NCI-H82 (cell line): ENCODE measurements at places on chromosomes 2 and 18.

- no peak for DNase-seq
Observed at GRCh38 chr2:184849516-184849915, 251.2 kb downstream of the ZNF804A start.

DNA sequence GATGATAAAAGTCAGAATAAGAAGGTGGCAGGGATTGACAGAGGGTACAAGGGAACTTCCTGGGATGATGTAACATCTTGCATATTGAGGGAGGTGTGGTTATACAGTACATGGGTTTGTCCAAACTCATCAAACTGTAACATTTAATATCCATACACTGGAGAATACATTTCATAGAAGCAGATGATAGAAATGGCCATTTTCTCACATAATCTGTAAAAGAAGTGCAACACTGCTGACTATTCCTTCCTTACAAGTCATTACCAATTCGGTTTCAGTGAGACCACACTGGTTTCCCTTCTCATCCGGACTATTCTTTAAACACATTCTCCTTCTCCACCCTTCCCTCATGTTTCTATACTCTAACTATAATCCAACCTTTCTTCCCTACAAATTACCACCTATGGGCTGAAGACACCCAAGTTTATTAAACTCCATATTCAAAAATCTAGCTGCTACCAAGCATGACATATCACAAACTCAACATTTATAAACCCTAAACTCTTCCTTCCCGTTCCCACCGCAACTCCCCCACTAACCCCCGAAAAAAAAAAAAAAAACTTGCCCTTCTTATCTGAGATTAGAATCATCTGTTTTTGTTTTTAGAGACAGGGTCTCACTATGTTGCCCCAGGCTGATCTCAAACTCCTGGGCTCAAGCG is 1.6 kb downstream of the COX7A2L start:
- no peak for DNase-seq

- no peak for DNase-seq
Observed at GRCh38 chr2:188678882-188679281, 295.3 kb upstream of the COL3A1 start.

DNA sequence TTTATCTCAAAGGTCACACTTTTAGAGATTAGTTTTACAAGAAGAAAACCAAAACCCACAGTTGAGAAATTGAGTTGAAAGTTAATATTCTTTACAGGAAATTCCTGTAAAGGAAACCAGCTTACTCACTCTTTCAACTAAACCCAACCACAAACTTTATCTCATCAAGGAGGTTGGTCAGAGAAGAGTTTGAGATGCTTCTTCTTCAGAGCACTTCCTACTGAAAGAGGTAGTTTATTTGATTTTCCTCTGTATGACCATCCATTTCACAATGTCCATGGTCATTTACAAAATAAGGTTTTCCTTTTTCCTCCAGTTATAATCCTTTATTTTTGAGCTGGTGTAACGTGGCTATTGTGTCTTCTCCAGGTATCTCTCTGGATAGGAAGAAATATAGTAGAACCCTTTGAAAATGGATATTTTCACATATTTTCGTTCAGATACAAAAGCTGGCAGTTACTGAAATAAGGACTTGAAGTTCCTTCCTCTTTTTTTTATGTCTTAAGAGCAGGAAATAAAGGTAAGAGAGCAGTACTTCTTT is 4.5 kb upstream of the IL18RAP start:
- no peak for DNase-seq

DNA sequence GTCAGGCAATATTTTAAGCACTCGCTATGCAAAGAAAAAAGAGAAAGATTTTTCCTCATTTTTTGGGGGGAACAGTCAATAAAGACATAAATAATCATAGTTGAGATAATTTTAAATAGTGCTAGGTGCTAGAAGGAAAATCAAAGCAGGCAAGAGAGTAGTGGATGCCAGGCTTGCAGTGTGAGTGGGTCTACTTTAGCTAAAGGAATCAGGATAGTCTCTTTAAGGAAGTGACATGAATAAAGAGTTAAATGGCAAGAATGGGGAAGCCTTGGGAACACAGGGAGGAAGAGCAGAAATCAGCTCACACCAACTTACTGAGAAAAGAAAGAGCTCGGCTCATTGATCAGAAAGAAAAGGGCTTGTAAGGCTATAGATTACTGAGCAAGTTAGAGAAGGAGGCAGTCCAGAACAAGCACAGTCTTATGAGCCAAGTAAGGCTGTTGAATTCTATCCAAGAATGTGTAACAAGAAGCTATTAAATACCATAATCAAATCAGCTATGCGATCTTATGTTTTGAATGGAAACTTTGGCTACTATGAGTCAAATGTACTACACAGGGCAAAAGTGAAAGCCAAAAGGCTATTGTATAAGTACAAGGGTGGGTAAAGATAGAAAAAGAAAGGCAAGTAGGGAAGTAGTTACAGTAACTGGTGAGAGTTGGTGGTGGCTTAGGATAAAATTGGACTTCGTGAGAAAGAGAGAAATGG is 833.8 kb upstream of the PIK3C3 start:
- DNase-seq, result no peak

DNA sequence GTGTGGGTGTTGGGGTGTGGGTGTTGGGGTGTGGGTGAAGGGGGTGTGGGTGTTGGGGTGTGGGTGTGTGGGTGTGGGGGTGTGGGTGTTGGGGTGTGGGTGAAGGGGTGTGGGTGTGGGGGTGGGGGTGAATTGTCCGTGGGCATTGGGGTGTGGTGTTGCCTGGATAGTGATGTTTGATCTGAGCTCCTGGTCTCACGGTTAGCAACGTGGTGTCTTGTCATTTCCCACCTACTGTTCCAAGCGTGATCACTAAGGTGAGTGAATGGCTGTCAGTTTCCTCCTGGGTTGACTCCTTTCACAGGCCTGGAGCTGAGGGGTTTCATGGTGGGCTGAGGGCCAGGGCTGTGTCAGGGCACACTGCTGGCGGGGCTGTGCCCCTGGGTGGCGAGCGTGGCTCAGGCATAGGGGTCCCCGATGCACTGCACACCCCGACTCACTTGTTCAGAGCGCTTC is 27.2 kb downstream of the RTP5 start:
- DNase-seq, result no peak

- DNase-seq, result no peak
Observed at GRCh38 chr2:121041516-121041915, 243.5 kb downstream of the TFCP2L1 start.

DNA sequence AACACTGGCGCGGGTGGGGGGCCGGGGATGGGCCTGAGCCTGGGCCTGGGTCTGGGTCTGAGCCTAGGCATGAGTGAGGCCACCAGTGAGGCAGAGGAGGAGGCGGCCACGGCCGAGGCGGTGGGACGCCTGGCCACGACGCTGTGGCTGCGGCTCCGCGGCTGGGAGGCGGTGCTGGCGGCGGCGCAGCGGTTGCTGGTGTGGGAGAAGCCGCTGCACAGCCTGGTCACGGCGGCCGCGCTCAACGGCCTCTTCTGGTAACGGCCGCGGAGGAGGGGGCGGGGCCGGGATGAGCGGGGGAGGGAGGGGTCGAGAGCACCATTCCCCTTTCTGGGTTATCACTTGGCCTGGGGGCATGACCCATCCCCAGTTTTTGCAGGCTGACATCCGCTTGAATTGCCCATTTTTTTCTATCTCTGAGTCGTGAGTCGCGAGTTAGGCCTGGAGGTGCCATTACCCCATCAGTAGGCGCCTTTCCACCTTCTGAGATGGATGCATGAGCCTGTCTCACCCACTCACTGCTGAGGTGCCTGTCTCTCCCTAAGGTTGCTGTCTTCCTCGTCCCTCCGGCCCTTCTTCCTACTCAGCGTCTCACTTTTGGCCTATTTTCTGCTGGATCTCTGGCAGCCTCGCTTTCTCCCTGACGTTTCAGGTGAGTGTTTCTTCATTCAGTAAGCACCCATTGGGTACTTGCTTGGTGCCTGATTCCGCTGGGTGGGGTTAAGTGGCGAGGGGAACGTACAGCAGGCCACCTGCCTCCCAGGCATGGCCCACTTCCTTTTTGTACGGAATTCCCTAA is 501 bp downstream of the RETREG2 start:
- peak; percentile 54 for DNase-seq
